ENCODE measurements at places on chromosomes 7 and 10.

- DNase-seq: no peak
Observed at GRCh38 chr7:33671531-33672262, 233.6 kb upstream of the BMPER start.

DNA sequence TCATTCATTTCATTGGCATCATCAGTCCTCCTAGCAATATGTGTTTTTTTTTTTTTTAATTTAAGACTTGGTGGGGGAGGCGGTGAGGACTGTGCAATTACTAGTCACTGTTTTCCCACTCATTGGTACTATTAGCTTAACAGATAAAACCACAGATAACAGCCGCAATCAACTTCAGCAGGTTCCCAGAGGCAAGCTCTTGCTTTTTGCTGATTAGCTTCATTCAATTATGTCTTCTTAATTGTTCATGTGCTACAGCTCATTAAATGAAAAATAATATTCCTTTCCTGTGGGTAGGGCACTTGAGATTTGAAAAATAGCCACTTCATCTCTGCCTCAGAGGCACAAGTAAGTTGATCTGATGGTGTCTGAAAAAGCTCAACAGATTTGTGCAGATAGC lies 215.5 kb downstream of the PCDH15 start:
- no peak for DNase-seq

DNA sequence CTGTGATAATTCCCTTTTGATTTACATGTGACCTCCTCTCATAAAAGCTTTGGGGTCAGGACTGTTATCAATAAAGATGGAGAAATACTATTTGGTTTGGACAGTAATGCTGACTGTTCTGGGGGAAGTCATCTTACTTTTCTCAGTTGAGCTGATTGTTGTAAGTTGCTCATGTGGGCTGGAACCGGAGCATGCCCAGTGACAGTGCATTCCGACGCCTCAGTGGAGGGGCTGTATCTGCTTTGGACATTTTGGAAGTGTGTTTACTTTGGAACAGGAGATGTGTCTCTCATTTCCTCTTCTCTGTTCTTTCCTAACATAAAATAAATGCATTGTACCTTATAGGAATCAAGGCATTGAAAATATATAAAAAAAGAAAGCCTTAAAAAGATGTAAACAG lies 30.1 kb downstream of the RBM33 start:
- no peak for DNase-seq

GRCh38 chr7:24939416-24939815 lies 40.6 kb downstream of the OSBPL3 start:
- DNase-seq: no peak

GRCh38 chr10:122458693-122459092 lies 2.7 kb upstream of the HTRA1 start:
- DNase-seq: no peak

- DNase-seq: no peak
Observed at GRCh38 chr10:102332772-102333171, 62.7 kb upstream of the NFKB2 start.

GRCh38 chr7:103025341-103025740 lies 49.3 kb downstream of the FBXL13 start:
- no peak for DNase-seq

DNA sequence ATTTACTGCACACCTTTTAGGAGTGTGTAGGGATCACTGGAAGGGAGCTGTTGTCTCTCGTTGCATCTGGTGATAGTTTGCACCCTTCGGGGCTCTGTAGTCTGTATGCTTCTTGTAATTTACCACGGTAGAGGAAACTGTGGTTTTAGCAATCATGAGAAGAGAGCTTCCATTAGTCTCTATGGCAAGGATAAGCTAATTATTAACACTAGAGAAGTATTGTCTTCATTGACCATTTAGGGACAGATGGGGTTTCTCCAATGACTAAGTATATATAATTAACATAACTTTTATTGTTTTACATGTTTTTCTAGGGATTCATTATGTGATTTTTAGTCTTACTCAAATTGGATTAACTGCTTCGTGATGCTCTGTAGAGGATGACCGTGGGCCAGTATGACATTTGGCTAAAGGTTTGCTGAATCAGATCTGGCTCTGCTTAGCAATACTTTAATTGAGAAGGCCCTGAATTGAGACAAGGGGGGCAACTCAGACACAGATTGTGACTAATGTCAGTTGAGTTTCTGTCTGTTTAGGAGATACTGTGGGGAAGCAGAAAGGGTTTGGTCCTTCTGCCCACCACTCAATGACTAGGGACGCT lies 8.7 kb downstream of the SLC18A2 start:
- DNase-seq: no peak

- DNase-seq: no peak
Observed at GRCh38 chr7:46695051-46695708, 774.1 kb upstream of the IGFBP3 start.

- DNase-seq: no peak
Observed at GRCh38 chr7:46215987-46216567, 295.0 kb upstream of the IGFBP3 start.

DNA sequence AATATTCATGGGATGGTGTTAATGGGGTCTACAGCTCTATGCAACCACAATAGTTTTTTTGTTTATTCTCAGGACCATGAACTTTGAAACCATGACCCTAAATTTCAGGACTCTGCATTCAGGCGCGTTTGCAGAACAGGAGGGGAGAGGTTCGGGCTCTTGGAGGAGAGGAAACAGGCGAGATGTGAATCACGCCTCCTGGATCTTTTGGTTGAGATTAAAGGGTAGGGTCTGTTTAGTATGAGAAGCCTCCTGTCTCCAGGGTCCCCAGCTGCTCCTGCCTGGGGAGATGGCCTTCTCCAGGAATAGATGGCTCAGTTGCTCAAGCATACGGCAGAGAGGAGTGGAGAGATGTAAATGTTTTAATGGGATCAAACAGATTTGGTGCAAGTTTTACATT lies 18.2 kb downstream of the TLL2 start:
- DNase-seq: no peak

DNA sequence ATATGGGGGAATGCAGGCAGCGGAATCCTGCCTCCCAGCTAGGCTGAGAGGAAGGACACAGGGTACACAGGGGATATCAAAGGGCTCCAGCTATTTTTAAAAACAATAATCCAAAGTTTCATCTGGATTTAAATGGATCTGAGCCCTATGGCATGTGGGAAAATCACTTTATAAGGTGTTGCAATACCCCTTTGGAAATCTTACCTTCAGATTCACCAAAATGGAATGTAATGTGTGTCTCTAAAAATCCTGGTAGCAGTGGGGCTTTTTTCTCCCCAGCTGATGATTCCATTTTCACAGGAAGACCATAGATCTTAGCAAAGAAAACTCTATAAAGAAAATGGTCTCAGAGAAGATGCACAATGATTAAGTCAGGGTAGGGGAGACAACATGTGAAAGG lies 722.2 kb downstream of the PARD3 start:
- no peak for DNase-seq
